ENCODE measurements at places on chromosomes 3 and 15.

- DNase-seq, result no peak
Measured at GRCh38 chr3:142315083-142315482, 89.7 kb upstream of the GK5 start.

DNA sequence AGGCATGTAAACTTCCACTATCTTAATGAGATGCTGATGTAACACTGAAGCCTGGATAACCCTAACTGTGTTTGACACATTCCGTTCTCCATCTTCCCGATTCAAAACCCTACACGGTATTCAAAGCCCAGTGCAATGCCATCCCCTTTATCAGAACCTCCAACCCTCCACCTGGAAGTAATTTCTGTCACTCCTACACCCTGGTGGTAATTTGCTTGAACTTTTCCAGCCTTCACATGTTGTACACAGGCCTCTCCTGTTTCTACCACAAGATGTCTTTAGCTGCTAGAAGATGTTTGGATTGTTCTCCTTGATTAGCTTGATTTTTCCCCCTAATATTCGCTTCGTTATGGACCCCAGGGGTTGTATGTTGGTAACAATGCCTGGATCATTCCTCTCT is 208.9 kb downstream of the CHST2 start:
- DNase-seq, result no peak

DNA sequence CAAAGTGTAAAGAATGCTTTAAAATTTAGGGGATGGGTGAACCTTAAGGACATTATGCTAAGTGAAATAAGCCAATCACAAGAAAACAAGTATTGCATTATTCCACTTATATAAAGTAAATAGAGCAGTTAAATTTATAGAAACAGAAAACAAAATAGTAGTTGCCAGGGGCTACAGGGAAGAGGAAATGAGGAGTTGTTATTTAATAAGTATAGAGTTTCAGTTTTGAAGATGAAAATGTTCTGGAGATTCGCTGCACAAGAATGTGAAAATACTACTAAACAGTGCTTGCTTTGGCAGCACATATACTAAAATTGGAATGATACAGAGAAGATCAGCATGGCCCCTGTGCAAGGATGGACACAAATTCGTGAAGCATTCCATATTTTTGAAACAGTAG is 32.0 kb downstream of the DNAH12 start:
- no peak for DNase-seq

DNA sequence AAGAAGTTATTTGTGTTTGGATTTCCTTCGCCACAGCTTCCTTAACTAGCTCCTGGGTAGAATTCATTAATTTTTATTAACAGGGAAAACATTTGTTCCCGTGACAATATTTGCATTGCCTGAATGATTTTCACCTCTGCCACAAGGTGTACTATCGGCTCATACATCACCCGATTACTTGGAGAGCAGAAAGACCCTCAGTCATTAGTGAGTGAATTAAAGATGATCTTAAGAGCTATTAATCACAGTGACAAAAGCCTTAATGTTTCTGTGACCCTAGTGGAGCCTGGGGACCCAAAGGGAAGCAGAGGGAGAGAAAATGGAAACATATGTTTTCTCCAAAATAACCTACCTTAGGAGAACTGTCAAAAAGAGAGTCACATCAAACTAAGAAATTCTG is 228.3 kb downstream of the MECOM start:
- no peak for DNase-seq

DNA sequence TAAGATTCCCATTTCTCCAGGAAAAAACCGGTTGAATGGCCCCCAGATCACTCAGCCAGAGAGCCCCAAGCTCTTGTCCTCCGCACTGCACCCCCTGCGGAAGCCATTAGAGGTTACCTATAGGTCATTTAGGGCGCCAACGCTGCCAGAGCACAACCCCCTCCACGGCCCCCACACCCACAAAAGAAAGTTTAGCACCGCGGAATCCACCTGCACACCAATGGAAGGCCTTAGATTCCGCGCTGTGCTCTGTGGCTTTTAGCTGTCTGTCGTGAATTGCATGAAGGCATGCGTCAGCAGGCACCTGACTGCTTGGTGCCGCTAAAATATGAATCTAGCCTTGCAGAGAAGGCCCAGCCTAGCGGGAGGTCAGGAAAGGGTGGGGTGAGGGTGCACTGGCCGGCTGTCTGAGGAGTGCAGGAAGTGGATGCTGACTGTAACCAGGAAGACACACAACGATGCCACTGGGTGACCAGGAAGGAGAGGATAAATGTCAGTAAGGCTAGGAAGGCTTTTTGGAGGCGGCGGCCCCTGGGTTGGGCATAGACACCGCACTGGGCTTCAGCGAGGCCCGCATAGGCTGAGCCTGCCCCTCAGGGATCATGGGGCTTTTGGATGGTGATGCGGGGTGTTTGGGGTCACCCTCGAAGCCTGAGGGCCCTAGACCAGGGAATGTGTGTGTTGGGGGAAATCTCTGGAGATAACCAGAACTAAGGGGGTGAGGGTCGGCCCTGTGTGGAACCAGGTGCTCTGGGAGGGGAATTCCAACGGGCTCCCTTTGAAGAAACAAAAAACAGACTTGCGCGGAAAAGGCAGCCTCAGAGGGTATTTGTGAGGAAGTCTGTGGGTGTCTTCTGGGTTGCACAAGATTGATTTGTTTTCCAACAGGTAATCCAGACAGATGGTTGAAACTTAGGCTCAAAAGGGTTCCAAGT is 976 bp upstream of the NUP210 start:
- no peak for DNase-seq

GRCh38 chr3:105108823-105109222 is 257.9 kb upstream of the ALCAM start:
- DNase-seq, result no peak

DNA sequence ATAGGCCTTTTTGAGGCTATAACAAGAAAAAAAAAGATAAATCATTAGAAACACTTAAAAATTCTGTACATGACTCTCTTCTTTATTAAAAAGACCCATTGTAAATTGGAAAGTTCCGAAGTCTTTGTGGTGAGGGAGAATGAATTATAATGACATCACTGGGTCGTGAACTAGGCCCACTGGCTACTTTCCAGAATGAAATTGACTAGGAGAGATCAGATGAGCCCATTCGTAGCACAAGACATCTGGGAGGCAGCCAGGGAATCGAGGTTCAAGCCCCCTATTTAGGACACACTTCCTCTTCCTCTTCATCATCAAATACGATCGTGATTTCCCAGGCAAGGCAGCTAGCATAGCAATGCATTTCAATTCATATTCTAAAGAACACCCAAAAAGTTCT is 889.8 kb upstream of the NR2F2 start:
- DNase-seq, result no peak

DNA sequence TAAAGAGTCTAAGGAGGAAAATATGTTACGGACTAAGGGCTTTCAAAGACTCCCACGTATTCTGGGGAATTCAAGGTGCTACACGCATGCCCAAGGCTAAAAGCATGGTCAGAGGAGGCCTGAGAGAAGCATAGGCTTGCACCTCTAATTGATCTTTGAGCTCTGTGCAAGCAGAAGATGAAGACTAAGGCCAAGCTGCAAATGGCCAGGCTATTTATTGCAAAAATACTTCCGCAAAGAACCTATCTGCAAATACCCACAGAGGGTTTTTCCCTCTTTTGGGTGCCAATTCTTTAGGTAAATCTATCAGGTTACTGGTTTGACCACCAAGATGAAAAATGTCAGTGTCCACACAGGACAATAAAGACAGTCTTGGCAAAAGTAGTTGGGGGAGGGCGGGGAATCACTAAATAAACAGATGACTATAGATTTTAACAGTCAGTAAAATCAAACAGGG is 119.5 kb downstream of the STAG1 start:
- DNase-seq, result no peak

DNA sequence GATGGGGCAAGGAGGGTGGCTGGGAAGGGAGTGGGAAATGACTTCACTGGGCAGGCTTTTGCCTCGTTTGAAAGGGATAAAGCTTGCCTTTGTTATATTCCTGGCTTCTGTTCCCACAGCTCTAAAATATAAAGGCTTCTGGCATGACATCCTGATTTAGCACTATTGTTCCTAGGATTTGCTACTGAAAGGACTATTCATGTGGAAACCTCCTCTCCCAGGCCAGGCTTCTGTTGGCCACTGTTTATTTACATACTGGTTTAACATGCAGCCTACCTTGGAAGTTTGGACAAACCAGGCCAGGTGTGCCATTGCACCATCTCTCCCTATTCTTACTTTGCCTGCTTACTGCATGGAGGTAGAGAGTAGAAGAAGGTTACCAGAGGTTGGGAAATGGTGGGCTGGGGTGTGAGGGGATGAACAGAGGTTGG is 2.4 kb upstream of the LMCD1 start:
- no peak for DNase-seq

DNA sequence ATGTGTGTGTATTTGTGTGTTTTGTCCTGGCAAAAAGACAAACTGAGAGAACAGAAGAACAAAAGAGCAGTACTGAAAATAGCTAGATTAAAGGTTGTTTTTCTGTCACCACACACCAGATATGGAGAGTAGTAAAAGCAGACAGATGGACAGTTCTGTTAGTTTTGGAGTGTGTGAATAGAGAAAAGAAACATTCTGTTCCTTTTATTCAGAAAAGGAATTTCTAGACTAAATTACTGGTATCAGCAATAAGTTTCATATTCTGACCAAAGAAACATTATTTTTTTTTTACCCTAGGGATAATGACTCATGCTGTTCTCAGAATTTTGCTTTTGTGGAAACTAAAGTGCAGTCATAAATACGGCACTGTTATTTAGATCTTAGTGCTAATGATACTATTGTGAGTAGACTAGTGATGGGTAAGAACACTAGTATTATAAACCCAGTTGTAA is 32.9 kb downstream of the PIK3CA start:
- DNase-seq, result no peak

DNA sequence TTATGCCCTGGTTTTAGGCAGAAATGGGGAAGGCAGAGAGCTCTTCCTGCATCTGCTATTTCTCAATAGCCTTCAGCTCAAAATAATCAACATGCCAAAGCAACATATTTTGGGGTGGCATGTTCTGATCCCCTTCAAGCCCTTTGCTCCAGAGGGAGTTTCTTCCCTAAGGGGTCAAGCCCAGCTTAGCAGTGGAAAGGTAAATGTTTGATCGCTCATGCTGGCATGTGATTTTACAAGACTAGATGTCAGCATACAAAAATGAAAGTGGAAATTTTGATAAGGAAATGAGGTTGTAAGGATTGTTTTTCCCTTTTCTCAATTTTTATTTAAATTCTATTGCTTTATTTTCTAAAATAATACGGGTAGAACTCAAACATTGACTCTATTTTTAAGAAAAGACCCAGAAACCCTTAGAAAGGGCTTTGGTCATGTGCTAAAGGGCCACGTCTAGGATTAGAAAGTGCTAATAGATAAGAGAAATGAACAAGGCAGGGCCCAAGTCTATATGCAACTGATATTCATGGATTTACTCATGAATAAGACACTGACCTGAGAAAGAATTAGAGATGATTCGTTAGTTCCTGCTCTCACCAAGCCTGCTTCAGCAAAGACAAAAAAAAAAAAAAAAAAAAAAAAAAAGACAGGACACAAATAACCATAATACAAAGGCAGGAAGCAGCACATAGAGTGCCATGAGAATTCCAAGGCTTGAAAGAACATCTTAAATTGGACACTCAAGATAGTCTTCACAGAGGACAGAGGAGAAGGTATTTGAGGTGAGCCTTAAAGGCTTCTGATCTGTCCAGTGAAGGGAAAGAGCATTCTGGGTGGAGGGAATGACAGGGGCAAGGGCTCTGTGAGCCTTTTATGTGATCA is 55.0 kb upstream of the NR2E3 start:
- DNase-seq, result no peak

DNA sequence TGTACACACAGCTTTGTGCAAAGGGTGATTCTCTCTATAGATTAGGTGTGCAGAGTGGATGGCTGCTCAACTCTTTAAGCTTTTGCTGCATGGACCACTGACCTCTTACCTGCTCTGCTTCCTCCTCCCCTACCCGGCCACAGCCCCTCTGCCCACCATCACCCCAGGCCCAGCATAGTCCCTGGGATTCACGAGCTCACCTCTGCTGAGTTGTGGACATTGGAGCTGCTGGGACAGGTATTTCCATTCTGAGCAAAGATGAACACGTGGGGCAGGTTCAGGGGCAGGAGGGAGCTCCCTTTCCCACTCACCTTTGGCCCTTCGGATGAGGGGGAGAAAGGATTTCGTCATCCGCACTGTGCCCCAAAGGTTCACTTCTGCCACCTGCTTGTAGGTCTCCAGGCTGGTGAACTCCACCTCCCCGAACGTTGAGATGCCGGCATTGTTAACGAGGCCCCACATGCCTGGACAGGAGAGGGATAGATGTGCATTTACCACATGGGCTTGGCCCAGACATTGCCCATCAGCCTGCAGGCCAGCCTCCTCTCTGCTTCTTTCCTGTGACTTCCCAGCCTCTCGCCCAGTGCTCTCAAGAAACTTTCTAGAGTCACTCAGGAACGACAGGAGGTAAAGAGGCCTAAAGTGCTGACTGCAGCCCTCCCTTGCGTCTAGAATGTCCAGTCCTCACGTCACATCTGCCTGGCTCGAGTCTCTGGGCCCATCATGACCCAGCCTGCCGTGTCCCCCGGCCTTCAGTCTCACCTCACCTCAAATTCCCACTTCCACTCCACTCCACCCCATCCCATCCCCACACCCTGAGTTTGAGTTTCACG is 41.6 kb downstream of the BDH1 start:
- no peak for DNase-seq

GRCh38 chr3:12990306-12990705 is 82.9 kb downstream of the IQSEC1 start:
- DNase-seq, result no peak

DNA sequence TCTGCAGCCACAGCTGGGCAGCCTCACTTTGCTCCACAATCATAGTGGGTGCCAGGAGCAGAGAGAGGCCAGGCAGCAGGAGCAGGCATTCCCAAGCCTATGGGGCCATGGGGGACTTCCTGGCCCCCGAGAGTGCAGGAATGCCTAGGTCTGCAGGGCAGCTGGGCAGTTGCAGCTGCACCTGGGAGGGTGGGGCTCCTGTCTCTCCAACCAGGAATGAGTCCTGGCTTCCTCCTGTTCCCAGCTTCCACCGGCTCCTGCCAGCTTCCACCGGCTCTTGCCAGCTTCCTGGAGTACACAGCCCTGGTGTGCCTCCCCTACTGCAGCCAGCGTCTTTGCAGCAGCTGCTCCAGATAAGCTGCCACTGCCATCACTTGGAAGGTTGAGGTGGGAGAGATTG is 86.3 kb upstream of the CDV3 start:
- no peak for DNase-seq

DNA sequence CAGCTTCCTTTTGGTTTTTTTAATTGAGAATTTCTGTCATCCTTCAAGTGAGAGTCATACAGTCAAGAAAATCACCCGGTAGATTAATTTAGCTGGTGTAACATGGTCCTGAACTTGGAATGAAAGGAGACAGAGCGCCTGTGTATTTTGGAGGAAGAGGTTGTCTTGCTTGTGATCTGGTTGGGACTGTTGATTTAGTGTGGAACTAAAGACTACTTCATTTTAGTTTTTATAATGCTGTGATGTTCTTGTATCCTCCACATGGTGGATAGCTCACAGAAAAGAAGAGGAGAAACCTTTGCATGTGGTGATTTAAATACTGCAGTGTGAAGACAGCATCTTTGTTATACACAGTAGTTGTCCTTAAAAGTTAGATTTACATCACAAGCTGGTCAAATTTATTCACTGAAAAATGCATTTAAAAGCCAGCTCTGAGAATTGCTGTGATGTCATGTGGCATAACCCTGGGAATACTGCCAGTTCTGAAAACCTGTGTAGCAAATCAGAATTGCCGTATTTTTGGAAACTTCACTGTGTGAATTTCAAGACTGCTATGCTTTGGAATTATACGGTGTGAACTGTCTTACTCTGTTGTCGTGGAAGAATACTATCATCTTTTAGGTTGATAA is 268.5 kb downstream of the PTPRG start:
- no peak for DNase-seq
